GM13977 (cell line): ENCODE measurements at places on chromosomes 5 and 9.

GRCh38 chr9:98182069-98182820 lies 10.2 kb downstream of the CORO2A start:
- DNase-seq = no peak

GRCh38 chr9:134099123-134099761 lies 31.4 kb upstream of the BRD3 start:
- peak; percentile 69 for DNase-seq

DNA sequence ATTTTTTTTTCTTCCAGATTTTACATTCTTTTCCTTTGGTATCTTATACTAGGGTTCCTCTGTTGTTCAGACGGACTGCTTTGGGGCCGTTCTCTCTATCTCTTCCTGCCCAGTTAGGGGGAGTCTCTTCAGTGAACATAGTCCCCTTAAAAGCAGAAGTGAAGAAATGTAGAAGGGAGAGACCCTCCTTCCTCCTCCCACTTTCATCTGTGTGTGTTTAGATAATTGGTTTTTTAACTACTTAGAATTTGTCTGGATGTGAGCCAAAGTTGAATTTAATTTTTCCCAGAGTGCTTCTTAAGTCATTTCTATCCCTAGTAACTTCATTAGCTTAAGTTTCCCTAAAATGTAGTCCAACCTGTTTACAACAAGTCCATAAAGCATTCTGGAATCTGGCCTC lies 167.5 kb downstream of the HACD4 start:
- no peak for DNase-seq

DNA sequence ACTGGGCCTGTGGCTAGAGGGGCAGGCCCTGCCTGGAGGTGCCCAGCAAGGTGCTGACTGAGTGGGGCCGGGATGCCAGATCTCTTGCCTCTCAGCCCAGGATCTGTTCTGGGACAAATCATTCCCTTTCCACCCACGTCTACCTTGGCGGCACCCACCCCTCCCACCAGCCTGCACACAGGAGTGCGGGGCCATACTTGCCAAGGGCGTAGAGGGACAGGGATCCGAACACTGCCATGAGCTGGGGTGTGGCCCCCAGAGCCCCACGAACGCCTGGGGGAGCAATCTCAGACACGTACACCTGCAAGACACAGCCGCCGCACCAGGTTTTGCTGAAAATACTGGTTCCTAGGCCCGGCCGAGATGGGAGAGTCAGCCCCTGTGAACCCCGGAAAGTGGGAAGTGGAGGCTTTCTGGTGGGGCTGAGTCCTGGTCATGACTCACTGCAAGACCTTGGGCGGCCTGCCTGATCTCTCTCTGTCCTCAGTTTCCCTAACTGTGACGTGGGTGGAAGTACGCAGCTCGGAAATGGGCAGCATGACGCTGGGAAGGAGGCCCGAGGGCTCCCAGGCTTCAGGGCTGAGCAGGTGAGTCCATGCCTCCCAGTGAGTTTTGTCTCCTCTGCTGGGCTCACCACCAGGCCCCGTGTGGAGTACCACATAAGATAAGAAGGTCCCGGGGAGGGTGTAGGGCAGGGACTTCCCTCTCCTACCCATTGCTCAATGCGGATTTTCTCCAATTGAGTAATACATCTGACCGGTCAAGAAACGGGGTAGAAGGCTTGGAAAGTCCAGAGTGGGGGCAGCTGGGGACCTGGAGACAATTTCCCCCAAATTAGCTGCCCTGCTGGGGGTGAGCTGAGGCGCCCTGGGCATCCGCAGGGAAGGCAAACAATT lies 2.6 kb downstream of the SLC2A6 start:
- no peak for DNase-seq

DNA sequence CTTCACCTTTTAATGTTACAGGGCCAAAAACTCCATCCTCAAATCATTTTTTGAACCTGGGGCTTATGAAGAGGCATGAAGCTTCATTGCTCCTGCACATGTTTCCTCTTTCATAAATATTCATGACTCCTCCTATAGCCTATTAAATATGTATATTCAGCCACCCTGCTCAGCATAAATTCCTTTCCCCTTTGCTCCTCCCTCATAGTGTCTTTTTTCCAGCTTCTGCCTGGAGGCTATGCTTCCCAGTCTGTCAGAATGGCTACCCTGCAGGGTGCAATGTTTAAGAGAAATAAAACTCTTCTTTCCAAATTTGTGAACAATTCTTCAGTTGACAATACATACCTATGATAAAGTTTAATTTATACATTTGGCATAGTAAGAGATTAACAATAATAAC lies 1082.9 kb upstream of the CDH18 start:
- no peak for DNase-seq

- DNase-seq = no peak
Observed at GRCh38 chr9:113794721-113795120, 81.4 kb upstream of the ZNF618 start.

- DNase-seq = no peak
Observed at GRCh38 chr5:67393211-67393610, 196.6 kb upstream of the CD180 start.

- DNase-seq = no peak
Observed at GRCh38 chr5:2175842-2176404, 293.2 kb upstream of the IRX4 start.

DNA sequence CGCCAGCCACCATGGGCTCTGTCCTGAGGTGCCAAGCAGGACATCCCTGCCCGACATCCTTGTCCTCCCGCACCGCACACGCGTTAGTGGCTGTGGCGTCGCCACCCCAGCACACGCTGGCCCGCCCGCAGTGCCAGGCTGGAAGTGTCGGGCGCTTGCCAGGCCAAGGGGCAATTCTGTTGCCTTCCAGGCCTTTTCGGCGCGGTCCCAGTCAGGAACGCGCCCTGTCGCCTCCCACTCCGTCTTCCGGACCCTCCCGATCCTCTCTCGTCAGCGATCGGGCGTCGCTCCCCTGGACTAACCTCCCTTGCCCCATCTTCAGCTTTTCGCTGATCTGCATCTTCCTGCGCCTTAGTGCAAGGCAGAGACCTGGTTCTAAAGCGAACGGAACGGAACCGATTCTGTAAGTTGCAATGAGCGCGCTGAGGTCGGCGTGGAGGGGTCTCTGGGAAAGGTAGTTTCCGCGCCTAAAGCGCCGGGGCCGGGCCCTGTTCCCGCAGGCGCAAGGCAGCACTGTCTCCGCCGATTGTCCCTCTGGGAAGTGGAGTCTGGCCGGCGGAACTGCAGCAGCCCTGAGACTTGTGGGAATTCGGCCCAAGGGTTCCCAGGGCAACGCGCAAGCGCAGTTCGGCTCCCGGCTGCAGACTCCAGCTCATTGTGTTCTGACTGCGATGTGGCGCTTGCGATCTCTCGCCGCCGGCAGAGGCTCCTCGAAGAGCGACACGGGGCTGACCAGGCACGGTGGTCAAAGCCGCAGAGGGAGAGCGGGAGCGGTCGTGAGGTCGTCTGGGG lies at the start of gene ZNF454:
Gene ZNF454, plus strand, starts transcription at position 630 of the 792 bp plus-strand sequence. CDS start 1,594 bp downstream, outside the sequence.
- no peak for DNase-seq

DNA sequence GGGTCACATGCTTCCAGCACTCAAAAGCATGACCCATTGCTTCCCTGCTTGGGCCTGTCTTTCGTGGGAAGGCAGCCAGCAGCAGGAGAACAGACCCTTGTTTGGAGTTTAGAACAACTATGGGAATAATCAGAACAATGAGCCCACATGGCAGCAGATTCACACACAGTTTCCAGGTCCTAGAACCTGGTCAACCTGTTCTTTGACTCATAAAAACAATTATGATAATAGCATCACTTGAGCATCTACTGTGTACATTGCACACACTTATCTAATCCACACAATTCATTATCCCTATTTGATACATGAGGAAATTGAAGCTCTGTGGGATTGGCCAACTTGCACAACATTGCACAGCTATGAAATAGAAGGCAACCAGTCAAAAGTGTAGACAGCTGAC lies 41.7 kb downstream of the KLF4 start:
- no peak for DNase-seq

GRCh38 chr5:133682451-133682850 lies 70.1 kb upstream of the FSTL4 start:
- no peak for DNase-seq

GRCh38 chr5:141783947-141784296 lies 94.3 kb downstream of the PCDH1 start:
- no peak for DNase-seq

- no peak for DNase-seq
Observed at GRCh38 chr9:34272101-34272541, 56.9 kb downstream of the KIF24 start.

GRCh38 chr5:132422720-132423437 lies 53.4 kb downstream of the SLC22A5 start:
- no peak for DNase-seq
